ENCODE measurements at places on chromosomes 5 and 9.

DNA sequence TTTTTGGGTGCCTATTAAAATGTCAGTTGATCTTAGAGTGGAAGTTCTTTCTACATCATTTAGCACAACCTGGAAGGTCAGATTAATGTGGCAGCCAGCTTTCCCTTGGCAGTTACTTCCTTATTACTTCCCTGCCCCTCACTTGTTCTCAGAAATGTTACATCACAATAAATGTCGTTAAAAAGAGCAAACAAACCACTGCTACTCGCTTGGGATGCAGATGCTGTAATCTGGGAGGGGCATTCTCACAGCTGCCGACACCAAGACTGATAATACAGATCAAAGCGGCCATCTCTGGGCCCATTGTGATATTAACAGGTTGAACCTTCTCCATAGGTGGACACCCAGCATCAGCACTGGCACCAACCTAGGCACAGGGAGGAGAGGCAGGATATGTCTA is 29.3 kb downstream of the PLAC8L1 start:
- DNase-seq: no peak

- DNase-seq: no peak
Measured at GRCh38 chr5:74055486-74056106, 429.6 kb downstream of the ARHGEF28 start.

GRCh38 chr5:37723162-37723961 is 116.5 kb downstream of the GDNF start:
- no peak for DNase-seq

- DNase-seq: no peak
Measured at GRCh38 chr5:135439231-135440205, 7.6 kb downstream of the DCANP1 start.

DNA sequence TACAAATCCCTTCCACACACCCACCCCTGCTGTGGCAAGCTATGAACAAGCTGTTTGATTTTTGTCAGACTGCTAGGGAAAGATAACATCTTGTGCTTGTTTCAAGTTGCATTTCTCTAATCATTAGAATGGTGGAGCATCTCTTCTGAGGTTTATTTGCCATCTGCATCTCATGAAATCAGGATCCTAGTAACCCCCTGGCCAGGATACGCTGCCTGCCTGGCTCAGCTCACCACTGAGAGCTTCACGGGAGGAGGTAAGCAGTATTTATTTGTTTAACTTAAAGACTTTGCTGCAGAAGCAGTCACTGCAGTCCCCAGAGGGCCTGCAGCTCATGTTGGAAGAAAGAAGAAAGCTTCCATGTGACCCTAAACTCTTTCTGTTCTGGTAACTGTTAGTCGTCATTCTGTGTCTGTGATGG is 83.3 kb upstream of the CXCL14 start:
- DNase-seq: no peak

DNA sequence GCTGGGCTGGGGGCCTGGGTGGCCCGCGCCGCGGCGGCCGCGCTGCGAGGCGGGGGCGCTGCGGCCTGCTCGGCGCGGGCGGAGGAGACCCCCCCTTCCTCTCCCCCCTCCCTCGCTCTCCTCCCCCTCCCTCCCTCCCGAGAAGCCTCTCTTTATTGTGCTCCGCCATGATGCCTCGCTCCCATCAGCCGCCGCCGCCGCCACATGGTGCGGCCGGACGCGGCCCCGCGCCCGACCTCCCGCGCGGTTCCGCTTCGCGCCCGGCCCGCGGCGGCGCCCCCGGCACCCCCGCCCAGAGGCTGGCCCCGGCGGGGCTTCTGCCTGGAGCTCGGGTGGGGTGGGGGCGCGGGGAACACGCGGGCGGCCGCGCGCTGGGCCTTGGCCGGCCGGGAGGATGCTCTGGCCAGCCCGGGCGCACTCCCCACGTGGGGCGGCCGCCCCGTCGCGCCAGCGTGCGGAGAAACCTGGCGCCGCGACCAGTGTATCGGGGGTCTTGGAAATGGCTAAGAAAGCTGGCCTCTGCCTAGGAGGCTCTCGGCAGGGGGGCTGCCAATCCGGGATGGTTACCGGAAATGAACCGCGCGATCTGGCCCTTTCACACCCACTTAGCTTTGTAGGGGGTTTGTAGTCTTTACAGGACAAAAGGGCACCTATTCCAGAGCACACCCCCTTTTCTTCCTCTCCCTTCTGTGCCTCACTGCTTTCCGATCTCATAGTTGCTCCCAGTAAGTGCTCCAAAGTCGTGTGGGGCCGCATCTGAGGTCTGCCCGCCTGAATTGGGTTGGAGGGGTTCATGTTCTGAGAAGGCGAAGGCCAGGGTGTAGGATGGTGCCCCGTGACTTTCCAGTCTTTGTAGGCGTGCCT is 1.0 kb downstream of the SET start:
- DNase-seq: no peak

GRCh38 chr9:129402371-129402739 is 218.5 kb downstream of the C9orf50 start:
- DNase-seq: no peak

DNA sequence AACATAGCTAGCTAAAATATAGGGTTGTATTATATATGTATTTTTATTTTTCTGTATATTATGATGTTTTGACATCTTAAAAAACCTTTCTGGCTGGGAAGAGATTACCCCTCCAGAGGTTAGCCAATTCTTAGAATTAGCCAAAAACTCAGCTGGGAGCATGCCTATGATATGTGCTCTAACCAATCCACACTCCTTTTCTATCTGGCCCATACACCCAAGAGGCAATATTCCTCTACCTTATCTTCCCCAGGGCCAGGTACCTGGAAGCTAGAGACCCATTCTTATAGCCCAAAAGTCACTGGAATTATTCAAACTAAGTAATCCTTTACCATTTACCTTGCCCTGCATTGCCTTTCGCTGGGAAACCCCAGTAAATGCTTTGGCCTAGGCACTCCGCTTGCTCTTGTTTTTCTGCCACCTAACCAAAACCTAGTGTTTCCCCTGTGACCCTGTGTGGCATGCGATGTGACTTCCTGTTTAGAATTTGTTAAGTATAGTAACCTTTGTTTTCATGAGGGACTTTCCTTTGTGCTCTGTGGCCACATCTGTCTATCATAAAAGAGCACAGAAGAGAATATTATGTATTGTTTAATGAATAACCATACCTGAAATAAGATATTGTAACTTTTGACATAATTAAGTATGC is 37.4 kb downstream of the CSNK1G3 start:
- DNase-seq: no peak

DNA sequence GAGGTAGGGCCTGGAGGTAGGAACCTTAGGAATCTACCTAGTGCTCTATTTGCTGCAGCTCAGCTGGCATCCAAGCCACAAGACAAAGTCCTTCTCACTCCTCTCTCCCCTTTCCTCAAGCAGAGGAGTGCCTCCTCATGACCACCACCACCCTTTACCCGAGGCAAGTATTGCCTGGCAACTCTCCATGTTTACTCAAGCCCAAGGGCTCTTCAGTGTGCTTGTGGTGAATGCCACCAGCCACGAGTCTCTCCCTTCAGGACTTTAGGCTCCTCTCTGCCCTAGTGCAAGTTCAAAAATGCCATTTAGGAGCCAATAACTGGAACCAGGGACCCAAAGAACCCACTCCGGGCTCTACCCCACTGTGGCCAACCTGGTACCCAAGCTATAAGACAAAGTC is 514.5 kb upstream of the RGMB start:
- no peak for DNase-seq

DNA sequence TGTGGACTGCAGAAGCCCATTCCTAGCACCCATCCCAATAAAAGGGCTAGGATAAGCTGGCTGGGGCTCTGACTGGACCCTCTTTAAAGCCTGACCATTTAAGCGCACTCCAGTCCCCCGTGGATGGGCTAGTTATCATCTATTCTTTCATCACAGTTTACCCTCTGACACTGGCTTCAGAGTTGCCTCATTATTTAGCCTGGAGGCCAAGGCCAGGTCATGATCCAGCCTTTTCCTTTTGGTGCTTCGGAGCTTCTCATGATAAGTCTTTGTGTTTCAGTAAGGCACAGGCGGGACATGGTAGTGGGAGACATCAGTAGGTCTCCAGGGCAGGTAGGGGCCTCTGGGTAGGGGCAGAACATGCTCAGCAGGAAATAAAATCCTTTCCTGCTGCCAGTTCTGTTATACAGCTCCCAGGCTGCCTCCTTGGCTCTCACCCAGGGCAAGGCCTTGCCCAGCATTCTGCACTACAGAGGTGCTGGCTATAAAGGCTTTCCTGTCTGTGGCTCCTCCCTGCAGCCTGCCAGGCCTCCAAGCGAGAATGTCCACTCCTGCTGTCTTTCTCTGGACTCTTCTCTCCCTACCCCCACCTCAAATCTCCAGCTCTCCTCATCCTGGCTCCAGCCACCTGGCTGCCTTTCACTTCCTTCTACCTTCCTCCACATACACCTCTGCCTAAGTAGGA is 128.8 kb downstream of the FSTL4 start:
- DNase-seq: no peak

All from skeletal muscle cell (primary cell).